Stimulated activated CD8-positive, alpha-beta memory T cell treated with anti-CD3 and anti-CD28 coated beads, Interleukin-4, amount 100 ng/mL, for 4 hours (primary cell): ENCODE measurements at places on chromosomes 2 and 18.

DNA sequence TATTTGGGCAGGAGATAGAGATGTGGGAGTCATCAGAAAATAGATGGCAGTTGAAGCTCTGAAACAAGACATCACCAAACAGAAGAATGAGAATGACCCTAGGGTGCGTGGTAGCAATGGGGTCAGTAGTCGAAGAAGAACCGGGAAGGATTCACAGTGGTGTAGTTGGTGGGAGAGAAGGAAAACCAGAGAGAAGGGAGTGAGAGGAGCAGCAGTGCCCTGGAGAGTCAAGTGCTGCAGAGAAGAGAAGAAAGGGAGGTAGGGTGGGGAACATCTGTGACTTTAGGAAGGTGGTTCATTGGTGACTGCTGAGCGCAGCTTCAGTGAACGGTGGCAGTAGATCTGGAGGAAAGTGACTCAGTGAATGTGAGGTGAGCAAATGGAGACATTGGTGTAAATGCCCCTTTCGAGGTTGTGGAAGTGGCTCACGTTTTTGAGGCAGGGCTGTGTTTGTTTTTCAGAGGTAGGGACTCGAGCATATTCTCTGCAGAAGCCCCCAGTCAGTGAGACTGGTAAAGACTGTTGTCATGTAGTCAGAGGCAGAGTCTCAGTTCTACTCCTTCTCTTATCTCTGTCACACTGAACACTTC is 36.4 kb downstream of the CDC42EP3 start:
- no peak for DNase-seq

DNA sequence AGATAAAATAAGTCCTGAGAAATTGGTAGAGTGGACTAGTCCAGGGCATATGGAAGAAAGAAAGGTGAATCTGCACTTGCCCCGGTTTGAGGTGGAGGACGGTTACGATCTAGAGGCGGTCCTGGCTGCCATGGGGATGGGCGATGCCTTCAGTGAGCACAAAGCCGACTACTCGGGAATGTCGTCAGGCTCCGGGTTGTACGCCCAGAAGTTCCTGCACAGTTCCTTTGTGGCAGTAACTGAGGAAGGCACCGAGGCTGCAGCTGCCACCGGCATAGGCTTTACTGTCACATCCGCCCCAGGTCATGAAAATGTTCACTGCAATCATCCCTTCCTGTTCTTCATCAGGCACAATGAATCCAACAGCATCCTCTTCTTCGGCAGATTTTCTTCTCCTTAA is 9.8 kb downstream of the SERPINB13 start:
- no peak for DNase-seq

DNA sequence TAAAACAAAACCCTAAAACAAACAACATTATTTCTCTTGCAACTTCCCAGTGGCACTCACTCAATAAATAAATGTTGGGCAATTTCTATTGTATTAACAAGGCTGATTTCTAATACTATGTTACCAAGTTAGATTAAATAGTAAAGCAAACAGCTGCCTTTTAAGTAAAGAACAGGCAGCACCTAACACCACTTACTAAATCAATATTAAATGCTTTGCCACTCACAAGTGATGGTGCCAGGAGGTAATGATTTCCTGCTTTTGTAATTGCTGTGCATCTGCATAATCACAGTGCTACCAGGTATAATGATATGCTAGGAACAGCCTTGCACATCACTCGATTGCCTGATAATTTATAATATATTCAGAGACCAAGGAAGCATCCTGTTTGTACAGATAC is 276.5 kb downstream of the NBAS start:
- no peak for DNase-seq

GRCh38 chr2:188701836-188702235 is 272.3 kb upstream of the COL3A1 start:
- DNase-seq, result no peak

DNA sequence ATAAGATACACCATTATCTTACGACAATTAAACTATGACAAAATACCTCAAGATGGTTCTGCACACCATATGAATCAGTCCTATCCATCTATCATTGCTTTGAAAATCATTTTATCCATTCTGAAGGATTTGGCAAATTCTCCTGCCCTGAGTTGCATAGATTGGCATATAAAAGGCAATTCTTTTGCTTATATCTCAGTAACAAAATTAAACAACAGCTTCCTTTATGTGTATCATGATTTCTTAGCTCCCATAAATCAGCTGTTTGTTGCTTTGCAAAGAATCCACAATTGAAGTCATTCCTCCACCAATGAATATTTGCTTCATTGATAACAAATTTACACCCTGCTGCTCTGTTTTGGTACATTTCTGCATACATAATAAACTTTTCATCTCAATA is 61.7 kb downstream of the ITGB6 start:
- DNase-seq, result no peak
